ENCODE measurements at places on chromosomes 3 and 15.

DNA sequence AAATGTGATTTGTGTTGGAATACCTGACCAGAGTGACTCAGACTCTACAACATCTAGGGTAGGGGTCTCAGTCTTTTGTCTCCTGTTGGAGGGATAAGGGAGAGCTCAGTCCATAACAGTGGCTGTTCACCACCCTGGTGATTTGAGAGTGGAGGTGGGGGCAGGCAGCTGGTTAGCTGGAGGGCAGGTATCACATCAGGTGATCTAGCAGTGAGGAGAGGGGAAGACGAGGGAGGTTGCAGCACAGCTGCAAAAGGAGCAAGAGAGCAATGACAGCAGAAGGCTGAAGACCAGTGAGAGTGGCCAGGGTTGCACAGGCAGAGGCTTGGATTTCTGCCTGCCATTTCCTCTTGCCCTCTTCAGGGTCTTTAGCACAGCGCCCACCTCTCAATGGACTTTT, 38.4 kb downstream of the PLCL2 start:
- DNase-seq, result no peak

DNA sequence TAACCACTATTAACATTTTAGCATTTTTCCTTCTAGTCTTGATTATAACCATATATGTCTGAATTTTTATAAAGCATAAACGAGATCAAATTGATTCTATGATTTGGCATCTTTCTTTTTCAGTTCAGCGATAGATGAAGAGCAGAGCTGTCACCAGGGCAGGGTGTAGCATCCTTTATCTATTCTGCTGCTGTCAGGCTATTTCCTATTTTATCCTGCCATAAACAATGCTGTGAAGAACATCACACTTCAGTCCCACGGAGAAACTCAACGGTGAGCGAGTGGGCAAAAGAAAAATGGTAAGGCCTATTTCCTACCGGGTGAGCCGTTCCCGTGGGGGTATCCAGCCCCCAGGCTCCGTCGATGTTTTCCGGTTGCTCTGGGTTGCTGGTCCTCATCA, 15.5 kb downstream of the TMEM40 start:
- DNase-seq, result no peak

GRCh38 chr3:186986816-186987215, 56.5 kb downstream of the ST6GAL1 start:
- no peak for DNase-seq

- DNase-seq, result no peak
Observed at GRCh38 chr3:181623924-181624694, 87.6 kb upstream of the SOX2 start.

DNA sequence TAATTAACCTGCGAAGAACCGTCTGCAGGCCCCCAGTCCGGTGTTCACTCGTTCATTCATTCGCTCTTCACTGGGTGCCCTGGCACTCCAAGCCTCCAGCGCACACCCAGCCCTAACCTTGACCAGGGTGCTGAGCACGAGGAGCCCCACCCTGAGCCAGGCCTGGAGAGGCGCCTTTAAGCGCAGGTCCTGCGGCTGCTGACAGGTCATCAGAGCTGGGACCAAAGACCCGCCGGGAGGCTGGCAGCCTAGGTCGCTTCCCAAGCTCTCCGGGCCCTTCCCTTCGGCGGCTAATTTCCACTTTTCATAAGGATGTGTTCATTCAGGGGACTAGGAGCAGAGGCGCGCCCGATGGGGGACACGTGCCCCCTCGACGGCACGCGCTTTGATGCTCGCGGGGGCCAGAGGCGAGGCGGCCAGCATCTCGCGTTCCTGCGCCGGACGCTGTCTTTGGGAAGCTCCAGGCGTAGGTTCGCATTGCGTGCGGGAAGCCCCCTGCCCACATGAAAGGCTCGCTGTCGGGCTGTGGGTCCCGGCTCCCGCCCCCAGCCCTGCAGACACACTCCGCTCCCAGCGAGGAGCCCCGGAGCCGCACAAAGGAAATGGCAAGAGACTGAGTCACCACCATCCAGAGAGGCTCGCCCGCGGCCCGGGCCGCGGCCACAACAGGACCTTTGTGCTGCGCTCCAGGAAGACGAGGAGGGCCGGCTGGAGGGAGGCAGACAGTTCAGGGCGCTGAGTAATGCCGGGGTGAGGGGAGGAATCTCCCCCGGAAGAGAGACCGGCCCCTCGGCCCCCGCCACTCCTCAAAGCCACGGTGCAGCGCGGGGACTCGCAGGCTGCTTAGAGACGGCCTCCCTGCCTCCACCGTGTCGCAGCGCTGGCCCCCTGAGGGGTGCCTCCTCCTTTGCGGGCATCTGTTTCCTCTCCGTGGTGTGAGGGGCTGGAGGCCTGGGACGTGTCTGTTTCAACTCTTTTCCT, 266.4 kb upstream of the HES1 start:
- DNase-seq, result peak; percentile 87

DNA sequence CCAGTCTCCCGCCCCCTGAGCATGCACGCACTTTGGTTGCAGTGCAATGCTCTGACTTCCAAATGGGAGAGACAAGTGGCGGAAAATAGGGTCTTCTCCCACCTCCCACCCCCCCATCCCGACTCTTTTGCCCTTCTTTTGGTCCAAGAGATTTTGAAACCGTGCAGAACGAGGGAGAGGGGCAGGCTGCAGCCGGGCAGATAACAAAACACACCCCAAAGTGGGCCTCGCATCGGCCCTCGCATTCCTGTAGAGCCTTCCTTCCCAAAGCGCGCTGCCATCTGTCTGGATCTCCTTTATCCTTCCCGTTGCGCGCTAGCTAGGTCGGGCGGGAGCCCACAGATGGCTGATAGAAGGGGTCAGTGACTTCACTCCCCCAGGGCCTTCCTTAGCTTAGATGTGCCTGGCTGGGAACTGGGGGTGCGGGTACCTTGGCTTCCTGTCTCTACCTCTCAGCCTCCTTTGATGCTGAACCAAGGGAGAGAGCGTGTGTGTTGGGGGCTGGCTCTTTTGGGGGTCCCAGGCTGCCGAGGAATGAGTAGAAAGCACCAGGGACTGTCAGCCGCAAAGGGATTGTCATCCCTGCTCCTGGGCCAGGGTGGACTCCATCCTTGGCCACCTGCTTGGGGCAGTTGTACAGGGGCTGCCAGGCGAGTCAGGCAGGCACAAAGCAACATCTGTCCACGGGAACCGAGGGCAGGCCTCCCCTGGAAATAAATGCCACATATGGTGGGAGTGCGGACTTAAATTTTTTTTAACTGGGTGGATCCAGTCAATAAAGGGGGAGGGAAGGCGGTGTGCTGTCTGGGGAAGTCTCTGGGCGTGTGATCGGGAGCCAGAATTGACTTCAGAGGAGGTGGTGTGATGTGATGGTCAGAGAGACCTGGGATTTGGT, 1.8 kb downstream of the SMAD3 start:
- DNase-seq, result no peak

DNA sequence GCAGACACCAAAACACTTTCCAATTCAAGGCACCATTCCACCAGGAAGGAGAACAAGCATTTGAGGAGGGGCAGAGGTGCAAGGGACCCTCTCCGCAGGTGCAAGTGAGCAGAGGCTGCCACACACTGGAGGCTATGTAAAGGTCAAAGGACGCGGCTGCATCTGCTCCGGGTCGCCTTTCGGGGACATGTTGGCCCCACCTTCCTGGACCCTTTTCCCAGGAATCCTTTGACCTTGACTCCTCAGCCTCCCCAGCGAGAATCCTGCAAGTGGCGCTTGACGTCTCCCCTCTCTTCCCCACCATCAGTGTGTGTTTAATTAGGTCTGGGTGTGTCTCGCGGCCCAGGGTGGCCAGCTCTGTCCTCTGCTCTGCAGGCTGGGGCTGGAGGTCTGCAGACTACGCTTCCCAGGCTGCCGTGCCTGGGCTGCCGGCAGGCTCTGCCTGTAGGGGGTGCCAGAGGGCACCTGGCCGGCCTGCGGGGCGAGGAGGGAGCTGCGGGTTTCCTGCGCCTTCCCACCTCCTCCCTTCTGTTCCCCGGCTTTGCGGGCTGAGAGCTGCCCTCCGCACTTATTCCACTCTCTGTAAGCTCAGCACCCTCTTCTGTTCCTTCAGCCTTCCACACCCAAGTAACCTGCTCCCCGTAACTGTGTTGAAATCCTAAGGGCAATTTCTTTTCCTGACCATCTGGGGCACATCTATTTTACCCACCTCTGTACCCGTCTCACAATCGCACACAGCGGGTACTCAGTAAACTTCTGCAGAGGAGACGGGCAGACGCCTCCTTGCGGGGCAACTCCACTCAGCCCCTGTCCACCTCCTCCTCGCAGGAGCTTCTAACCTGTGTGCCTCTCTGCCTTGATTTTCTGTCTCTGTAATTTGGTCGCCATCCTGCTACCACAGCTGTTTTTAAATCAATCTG, 129.8 kb downstream of the NSMCE3 start:
- peak; percentile 63 for DNase-seq
